ENCODE measurements at places on chromosomes 5 and 9. TPM values are rescaled to one million over a fixed set of nuclear protein-coding genes. Genes with fewer than 3 reads are reported as not detected.

Gene CDC25C
- total RNA-seq = 24.3 TPM

Gene ARID3C
- 0.58 TPM for total RNA-seq

Gene PKD2L2
- total RNA-seq = not detected

Gene CRB2
- total RNA-seq = not detected

Gene CCNG1
- total RNA-seq = 291 TPM

Gene MPDZ
- total RNA-seq = 21.3 TPM

Gene FOXI1
- total RNA-seq = not detected

Gene CCDC192
- total RNA-seq = not detected

Gene PCDHGC4
- total RNA-seq = 0.58 TPM

Gene TRIM7
- total RNA-seq = 3.2 TPM

Gene SLC6A19
- total RNA-seq = not detected

Gene SCGB3A2
- not detected for total RNA-seq

Gene TLX3
- total RNA-seq = not detected

Gene IL7R
- total RNA-seq = 19.6 TPM

Gene PTPN3
- 0.29 TPM for total RNA-seq

Gene LHX6
- total RNA-seq = not detected

Gene TICAM2
- total RNA-seq = 9.5 TPM

Gene FOXD4L6
- total RNA-seq = not detected

Gene ZNF879
- 1.9 TPM for total RNA-seq

Gene OBP2B
- total RNA-seq = not detected

Gene NR5A1
- total RNA-seq = not detected

Gene SH3PXD2B
- 19.8 TPM for total RNA-seq
